ENCODE measurements at places on chromosomes 5 and 9.

GRCh38 chr9:90368241-90368640, 274.4 kb downstream of the DIRAS2 start:
- DNase-seq = no peak

DNA sequence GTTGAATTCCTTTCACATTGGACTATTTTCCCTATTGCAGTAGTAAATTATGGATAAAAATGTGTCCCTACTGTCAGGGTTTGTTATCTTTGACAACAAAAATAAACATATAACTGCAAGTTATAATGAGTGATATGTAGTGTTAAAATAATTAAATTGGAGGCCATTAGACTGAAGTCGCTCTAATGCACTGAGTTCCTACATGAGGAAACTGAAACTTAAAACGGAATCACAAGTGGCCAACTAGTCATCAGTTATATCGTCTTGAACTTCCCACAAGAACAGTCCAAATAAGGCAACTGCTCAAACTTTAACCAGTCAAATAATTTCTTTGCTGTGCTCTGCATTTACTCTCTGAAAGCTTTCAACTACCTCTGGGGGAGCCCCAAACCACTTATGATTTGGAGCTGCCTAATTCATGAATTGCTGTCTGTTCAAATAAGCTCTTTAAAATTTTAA, 2.1 kb upstream of the IFT74 start:
- no peak for DNase-seq

DNA sequence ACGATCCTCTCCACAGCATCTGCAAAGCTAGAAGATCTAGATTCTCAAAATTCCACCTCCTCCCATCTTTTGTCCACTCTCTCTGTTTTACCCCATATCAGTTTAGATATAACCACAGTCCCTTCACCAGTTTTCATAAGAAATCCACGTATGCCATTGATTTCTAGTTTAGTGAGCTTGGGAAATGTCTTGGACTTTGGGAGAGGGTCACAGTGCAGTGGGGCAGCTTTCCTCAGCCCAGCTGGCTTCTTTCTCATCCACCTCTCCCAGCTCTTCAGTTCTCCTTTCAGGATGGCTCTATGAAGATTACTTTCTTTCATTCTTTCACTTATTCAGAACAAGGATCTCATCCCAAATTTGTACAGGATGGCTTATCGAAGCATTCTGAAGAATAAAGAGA, 203.9 kb upstream of the ADCY2 start:
- DNase-seq = no peak

GRCh38 chr5:55817030-55817429, 34.1 kb upstream of the IL31RA start:
- DNase-seq = no peak

DNA sequence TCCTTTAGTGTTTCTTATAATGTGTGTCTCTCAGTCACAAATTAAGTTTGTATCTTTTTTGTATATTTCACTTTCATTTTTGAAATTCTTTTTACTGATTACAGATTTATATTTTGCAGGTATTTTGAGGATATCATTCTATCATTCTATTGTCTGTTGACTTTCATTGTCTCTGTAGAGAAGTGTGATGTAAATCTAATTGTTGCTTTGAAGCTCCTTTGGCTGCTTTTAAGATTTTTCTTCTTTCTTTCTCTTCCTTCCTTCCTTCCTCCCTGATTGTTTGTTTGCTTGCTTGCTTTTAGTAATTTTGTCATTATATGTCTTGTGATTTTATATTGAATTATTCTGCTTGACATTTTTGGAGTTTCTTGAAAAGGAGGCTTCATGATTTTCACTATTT, 75.3 kb upstream of the MAST4 start:
- DNase-seq = no peak

GRCh38 chr9:113341712-113342410, 1.8 kb upstream of the WDR31 start:
- no peak for DNase-seq

GRCh38 chr5:153267506-153267905, 223.0 kb upstream of the GRIA1 start:
- DNase-seq = no peak

- DNase-seq = no peak
These were observed 33.8 kb downstream of the KCNIP1 start for GRCh38 chr5:170537451-170538095.

DNA sequence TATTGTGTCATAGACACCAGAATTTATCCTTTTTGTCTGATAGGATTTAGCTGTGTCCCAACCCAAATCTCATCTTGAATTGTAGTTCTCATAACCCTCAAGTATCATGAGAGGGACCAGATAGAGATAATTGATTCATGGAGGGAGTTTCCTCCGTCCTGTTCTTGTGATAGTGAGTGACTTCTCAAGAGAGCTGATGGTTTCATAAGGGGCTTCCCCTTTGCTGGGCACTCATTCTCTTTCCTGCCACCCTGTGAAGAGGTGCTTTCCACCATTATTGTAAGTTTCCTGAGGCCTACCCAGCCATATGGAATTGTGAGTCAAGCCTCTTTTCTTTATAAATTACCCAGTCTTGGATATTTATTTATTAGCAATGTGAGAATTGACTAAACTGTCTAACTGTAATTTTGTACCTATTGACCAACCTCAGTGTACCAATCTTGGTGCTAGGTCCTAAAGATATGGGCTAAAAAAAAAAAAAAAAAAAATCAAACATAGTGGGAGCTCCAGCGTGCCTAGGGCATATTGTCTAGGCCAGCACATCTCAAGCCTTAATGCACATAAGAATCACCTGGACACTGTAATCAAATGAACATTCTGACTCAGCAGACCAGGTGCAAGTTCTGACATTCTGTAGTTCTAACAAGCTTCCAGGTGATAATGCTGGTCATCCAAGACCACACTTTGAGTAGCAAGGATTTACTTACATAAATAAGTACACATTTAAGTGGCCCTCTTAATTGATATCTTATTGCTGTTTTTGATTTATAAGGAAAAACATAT, 30.5 kb downstream of the ST8SIA4 start:
- DNase-seq = peak; percentile 44

DNA sequence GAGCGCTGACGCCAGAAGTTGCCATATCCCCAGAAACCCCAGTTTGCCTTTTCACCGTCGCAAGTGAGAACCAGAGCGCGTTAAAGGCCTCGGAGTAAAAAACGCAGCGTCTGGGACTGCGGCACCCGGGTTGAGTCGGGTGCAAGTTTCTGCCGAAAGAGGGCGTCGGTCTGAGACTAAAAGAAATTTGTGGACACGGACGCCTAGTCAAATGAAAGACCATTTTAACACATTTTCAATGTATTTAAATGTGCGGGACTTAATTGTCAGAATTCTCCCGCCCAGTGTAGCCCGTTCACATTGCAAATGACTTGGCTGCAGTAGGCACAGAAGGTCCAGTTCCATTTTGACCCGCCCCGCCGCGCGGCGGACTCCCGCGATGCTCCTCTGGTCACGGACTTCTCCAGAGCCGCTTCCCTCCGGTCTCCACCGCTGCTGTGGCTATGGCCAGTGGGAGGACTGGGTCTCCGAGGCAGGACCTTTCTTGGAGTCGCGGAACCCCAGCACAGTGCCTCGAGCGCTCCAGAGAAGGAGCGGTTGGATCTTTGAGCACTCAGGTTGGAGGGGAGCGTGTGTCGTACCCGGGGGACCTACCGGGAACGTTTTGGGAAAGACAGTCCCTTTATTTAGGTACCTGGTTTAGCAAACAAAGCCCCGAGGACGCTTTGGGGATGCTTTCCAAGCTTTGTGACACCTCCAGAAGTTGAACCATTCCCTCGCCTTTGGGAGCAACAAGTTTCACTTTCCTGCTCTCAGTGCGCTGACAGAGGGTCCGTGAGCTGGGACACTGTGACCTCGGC, 1.2 kb upstream of the NPR3 start:
- DNase-seq = peak; percentile 80

GRCh38 chr5:122713041-122713440, 61.8 kb upstream of the SNX2 start:
- DNase-seq = no peak

DNA sequence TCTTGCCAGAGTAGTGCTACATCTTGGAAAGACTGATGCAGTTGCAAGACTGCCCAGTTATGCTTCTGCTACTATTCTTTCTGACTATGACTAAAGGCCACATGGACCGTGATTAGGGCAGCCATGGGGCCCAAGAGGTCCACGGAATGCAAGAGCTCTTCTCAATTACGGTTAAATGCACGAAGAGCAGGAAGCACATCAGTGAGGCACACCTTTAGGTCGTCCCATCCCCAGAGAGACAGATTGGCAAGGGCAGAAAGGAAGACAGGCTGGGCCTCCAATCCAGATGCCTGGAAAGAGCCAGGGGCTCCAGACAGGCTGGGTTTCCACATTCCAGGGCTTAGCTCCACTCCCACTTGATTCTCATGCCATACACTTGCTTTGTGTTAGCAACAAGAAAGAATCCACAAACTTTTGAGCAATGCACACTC, 132.3 kb upstream of the SLIT3 start:
- no peak for DNase-seq

- no peak for DNase-seq
These were observed 112.8 kb upstream of the ICE1 start for GRCh38 chr5:5309645-5310044.
